ENCODE measurements at places on chromosomes 4 and X.

GRCh38 chr4:24256066-24256465 is 328.3 kb downstream of the DHX15 start:
- DNase-seq, result no peak

GRCh38 chr4:156829201-156829873 is 142.3 kb downstream of the PDGFC start:
- no peak for DNase-seq

GRCh38 chr4:44231006-44231405 is 217.6 kb downstream of the KCTD8 start:
- DNase-seq, result no peak

- DNase-seq, result no peak
These were observed 1.9 kb downstream of the NEUROG2 start for GRCh38 chr4:112513971-112514646.

- no peak for DNase-seq
These were observed 229.3 kb upstream of the BCOR start for GRCh38 chrX:40327085-40327484.

- peak; percentile 44 for DNase-seq
These were observed 51.7 kb upstream of the CHRDL1 start for GRCh38 chrX:110847334-110847733.

- DNase-seq, result no peak
These were observed 41.3 kb upstream of the UGT2B4 start for GRCh38 chr4:69536980-69537379.

All from AG08396 (cell line).